ENCODE measurements at places on chromosomes 7 and 10.

- no peak for DNase-seq
Observed at GRCh38 chr10:133049639-133050038, 38.1 kb upstream of the ADGRA1 start.

- DNase-seq: no peak
Observed at GRCh38 chr10:128095753-128096469, 30.3 kb downstream of the MKI67 start.

GRCh38 chr10:26829810-26830515, 30.8 kb downstream of the ABI1 start:
- DNase-seq: no peak

DNA sequence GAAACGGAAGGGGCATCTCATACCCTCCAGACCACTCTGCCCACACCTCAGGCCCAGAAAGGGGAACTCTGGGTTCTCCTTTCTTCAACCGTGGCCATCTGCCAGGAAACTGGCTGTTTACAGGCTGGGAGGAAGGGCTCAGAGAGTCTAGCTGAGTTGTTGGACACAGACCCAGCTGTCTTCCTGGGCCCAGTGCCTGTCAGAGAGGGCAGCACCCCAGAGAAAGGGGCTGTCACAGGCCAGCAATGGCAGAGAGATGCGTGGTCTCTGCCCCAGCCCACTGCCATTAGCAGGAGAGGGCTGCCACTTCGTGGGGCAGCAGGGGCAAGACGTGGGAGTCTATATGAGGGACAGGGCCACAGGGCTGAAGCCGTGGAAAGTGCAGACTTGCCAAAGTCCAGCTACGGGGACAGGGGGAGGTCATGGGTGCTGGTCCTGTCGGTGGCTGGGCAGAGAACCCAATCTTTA, 11.0 kb downstream of the GRID1 start:
- DNase-seq: peak; percentile 35

GRCh38 chr7:104005197-104005596, 15.7 kb upstream of the RELN start:
- DNase-seq: no peak

DNA sequence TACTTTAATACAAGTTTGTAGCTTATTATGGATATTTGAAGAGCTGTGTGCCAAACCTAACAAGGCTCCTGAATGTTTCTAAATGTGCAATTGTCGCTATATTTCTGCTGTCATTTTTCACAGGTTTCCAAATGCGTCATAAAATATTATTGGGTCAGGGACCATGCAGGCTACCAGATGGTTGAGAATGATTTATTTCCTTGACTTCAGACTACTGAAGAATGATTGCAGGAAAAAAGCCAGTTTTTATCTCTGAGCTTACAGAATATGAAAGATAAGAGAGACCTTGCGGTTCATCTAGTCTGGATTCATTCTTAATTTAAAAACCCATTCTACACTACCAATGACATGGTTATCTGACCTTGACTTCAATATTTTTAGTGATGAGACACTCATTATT, 55.2 kb downstream of the TSPAN12 start:
- DNase-seq: no peak

GRCh38 chr10:89250865-89251408, 638 bp downstream of the LIPA start:
- peak; percentile 25 for DNase-seq

- DNase-seq: no peak
Observed at GRCh38 chr10:59323036-59323459, 39.3 kb downstream of the FAM13C start.

- no peak for DNase-seq
Observed at GRCh38 chr7:107427462-107427861, 42.4 kb upstream of the GPR22 start.

GRCh38 chr7:143018931-143019330, 8.0 kb downstream of the OR9A2 start:
- no peak for DNase-seq

DNA sequence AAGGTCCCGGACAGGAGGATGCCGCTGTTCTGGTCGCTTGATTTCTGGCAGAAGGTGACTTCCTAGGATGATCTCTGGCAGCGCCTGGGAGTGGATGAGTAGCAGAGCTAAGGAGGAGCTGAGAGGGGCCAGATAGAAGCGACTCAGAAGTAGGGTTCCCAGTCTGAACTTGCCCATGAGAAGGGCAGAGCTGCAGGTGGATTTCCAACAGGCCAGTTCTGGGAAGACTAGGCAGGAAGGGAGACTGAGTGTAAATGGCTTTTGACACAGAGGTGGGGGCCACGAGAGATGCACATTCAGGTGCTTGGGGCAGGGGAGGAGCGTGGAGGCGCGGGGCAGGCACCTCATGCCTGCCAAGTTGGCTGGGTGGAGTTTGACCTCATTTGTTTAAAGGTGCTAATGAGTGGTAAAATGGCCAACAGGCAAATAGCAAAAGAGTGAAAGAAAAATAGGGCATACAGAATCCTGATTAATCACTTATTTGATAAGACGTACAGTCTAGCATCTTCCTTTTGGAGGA, 58.8 kb downstream of the SHH start:
- DNase-seq: no peak

DNA sequence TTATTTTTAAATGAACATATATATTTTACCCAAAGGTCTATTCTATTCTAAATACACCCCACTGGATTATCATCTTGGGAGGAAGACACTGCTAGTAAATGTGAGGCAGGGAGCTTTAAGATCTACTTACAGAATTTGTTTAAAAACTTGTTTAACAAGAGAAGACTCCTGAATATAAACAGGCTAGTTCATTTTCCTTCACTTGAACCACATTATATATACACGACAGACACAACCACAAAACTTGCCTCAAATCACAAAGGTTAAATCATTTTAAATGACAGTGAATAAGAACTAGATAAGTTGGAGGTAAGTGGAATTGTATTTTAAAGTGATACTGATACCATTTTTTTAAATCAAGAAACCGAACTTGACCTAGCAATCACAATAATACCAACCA, 109.2 kb downstream of the ATE1 start:
- no peak for DNase-seq

DNA sequence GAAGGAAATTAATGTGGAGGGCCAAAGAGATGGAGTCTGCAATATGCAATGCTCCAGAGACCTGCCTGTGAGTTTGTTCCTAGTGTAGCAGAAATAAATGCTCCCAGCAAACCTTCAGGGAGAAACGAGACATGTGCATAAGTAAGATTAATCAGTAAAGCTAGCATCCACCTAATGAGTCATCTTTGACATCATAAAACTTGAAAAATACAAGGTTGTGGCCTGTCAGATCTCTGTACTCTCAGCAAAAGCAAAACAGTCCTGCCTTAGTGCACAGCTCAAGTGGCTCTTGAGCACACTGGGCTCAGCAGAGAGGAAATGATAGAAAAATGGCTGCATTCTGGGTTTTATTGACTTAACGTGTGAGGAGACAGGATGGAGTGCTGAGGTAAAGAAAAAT, 32.5 kb upstream of the ERCC6 start:
- no peak for DNase-seq

GRCh38 chr10:112510384-112510783, 63.4 kb downstream of the VTI1A start:
- no peak for DNase-seq

DNA sequence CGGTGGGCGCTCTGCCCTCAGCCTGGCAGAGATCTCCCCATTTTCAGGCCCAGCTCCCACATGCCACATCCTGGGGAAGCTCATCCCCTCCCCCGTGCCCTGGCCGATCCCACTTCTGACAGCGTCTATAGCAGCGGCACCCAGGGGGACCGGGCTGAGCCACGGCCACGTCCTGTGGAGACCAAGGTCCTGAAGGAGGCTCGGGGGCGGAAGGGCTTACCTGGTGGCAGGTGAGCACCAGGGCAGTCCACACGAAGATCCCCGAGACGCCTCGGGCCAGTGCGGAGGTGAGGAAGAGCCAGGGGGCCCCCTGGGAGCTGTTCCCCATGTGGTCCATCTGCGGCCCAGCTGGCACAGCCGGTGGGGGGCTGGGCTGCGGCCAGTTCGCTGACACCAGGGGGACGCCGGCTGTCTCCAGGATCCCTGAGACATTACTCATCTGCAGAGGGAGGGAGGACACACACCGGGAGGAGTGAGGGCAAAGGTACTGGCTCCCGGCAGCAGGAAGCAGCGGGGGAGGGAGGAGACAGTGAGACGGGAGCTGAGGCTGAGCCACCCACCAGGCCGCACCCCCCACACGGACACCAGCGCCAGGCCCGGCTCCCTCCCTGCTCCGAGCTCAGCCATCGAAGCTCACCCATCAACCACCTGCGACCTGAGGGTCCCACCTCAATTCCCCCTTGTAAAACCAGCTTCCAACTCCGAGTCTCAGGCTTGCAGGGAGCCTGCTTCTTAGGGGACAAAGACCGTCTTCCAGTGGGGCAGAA, 776 bp downstream of the TMEM184A start:
- no peak for DNase-seq

- DNase-seq: no peak
Observed at GRCh38 chr10:79442171-79443040, 3.0 kb downstream of the ZCCHC24 start.

DNA sequence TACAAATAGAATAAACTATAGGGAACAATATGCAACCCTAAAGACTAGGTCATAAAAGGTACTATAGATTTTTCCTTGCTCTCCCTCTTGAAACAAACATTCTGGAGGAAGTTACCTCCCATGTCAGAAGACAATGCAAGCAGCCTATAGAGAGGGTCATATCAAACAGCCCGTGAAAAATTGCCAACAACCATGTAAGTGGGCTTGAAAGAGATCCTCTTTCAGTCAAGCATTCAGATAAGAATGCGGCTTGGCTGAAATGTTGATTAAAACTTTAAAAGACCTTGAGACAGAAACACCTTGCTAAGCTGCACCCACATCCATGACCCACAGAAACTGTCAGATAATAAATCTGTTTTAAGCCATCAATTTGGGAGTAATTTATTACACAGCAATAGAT, 526.6 kb upstream of the GHITM start:
- no peak for DNase-seq

DNA sequence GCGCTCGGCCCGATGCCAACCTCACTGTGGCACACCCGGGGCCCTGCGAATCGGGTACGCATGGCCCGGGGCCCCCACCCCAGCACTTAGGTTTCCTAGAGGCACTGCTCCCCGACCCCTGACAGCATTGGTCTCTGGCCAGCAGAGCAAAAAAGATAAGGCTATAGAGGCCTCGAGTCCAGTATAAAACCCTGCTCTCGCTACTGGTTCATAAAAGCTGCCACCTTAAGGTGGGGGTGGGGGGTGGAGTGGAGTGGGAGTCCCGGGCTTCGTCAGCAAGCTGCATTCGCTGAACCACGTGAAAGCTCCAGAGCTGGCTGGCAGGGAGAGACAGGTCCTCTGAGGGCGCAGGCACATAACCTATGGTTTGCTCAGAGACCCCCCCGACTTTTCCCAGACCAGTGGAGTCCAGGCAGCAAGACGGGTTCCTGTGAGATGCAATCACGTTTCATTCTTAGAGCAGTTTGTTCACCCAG, 1.3 kb downstream of the KAZALD1 start:
- no peak for DNase-seq

GRCh38 chr7:94632338-94633013, 23.5 kb downstream of the SGCE start:
- DNase-seq: no peak

- no peak for DNase-seq
Observed at GRCh38 chr7:138898255-138898654, 82.9 kb downstream of the KIAA1549 start.

DNA sequence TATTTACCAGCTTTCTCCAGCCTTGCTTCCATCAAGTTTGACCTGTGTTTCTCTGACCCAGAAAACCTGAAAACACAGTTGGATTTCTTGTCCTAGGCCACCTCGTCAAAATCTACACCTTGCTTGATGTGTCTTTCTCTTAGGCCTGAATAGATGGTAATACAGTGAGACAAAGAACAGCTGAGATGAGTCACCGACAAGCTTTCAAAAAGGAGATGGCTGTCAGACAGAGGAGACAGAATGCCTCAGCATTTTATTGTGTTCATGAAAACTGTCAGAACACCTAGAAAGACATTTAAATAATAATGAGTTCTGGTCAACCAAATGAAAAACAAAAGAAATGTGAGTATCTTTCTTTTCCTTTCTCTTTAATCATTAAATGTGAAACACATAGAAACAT, 119.7 kb upstream of the SORCS1 start:
- DNase-seq: no peak

GRCh38 chr7:136066304-136067143, 89.4 kb upstream of the MTPN start:
- no peak for DNase-seq

GRCh38 chr10:77022671-77023070, 614.9 kb downstream of the KCNMA1 start:
- no peak for DNase-seq

GRCh38 chr7:131524115-131524514, 32.3 kb downstream of the PODXL start:
- DNase-seq: no peak

- no peak for DNase-seq
Observed at GRCh38 chr10:82213784-82214183, 338.8 kb downstream of the NRG3 start.

DNA sequence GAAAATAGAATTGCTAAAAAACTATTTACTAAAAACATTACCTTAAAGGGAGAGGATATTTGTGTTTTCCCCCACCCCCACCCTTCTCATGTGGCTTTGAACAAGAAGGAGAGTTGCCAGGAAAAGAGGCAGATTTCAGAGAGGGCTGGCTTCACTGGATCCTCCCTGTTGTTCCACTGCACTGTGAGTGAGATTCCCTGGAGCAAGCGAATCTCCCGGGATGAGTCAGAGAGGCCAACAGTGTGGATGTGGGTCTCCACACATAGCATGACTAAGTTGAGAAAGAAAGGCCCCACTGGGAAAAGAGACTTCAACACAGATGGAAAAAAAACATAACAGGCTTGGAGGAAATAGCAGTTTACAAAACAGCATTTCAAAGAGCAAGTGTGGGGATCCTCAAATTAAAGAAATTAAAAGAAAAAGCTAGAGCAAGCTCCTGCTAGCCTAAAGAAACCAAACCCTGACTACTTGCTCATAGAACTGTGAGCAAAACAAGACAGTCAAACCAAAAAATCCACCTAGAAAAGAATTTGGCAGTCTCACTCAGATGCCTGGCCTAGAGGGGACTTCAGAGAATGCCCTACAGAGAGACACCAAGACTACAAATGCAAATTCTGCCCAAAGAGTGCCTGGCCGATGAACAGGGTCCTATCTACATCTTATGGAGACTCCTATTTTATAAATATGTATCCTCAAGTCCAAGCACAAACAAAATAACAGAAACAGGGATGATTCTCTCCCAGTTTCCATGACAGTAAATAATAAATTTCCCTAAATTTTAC, 3.4 kb downstream of the CAV1 start:
- no peak for DNase-seq

DNA sequence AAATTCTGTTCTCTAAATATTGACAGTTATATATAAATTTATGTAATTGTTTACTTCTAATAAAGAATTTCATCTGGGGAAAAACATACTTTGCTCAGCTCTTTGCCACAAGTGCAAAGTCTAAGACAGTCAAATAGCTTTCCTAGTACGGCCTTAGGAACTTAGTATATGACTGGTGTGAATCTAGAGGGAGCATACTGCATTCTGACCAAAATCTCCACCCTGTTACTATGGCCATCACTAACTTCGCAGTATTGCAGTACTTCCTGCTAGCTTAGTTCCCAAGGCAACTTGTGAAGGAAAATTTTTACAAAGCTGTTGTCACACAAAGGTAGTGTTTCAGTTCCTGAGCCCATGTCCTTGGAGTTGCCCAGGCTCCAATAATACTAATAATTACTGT, 181.5 kb downstream of the CFTR start:
- no peak for DNase-seq

- DNase-seq: no peak
Observed at GRCh38 chr7:155813546-155814315, 1.5 kb upstream of the SHH start.
